ENCODE measurements at places on chromosomes 4 and X.

DNA sequence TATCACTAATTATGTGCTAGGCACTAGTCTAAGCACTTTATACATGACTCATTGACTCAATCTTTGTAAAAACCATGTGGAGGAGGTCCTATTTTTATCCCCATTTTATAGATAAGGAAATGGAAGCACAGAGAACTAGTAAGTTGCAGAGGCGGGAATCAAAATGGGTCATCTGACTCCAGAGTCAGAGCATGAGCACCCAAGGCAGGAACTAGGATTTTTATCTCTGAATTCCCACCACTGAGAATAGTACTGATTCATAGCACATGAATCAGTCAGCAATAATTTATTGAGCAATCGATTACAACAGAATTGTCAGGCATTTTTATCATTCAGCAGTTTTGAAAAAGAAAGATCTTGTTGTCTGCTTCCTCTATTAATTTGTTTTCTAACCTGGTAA lies 19.3 kb downstream of the SCARB2 start:
- no peak for DNase-seq

GRCh38 chr4:142614621-142615323 lies 231.3 kb downstream of the INPP4B start:
- no peak for DNase-seq

DNA sequence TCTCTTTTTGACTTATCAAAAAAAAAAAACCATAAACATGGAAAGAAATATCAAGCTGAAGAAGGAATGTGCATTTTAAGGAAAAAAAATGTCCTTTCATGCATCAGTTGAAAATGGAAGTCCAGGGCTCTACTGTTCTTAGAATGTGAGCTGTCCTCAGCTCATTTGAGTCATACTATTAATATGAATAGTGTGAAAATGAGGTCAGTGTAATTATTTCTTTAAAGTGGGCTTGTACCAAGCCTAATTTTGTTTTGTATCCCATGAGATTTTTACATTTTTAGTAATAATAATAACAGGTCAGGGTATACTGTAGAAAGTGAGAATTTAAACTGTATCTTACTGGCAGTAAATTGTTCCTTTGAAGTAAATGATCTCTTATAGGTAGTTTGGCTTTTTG lies 148.5 kb downstream of the NAA11 start:
- DNase-seq, result no peak

- DNase-seq, result no peak
Observed at GRCh38 chr4:121041307-121042090, 30.8 kb downstream of the NDNF start.

- no peak for DNase-seq
Observed at GRCh38 chrX:37651921-37652452, 33.6 kb upstream of the XK start.

GRCh38 chr4:89539374-89539773 lies 231.8 kb upstream of the GPRIN3 start:
- DNase-seq, result no peak

DNA sequence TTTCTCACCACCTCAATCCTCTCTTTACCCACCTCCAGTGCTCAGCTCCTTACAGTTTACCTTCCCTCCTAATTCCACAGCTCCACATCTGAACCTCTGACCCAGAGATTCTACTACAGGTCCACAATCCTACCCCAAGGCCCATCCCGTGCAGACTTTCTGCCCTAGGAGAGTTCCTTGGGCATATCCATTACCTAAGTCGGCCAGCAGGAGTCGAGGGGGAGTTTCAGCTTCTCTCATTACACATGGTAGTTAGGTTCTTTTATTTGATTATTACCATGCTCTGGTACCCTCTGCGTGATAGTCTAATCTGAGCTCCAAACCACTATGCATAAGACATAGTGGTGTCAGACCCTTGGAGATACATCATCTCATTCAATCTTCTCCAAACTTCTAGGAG lies 117.9 kb downstream of the SH3RF1 start:
- no peak for DNase-seq

- DNase-seq, result no peak
Observed at GRCh38 chr4:98822144-98822543, 106.8 kb downstream of the EIF4E start.

- no peak for DNase-seq
Observed at GRCh38 chrX:139194571-139195280, 335.8 kb upstream of the F9 start.

DNA sequence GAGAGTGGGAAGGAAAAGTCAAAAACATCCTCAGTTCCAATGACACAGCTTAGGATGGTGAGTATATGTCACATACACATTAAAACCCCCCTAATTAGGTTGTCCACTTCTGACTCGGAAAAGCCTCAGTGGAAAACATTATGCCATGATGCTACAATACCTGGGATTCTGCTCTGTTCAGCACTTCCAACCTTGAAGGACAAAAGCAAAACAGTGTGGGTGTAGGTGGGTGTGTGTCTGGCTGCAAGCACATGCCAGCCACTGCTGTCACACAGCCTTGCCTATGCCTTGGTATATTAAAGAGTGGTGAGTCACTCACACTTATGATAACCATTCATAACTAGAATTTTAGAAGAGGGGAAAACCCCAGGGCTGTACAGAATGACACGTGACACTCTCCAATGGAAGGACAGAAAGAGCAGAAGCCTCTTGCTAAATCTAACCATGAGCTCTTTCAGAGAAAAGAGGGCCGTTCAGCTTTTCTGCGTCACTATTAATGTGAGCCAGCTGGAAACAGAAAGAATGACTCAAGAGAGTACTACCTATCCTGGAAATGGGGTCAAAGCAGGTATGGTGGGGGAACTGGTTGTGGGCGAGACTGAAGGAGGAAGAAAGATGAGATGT lies 159.6 kb downstream of the TET2 start:
- no peak for DNase-seq

- no peak for DNase-seq
Observed at GRCh38 chr4:7472442-7473013, 37.8 kb upstream of the PSAPL1 start.

DNA sequence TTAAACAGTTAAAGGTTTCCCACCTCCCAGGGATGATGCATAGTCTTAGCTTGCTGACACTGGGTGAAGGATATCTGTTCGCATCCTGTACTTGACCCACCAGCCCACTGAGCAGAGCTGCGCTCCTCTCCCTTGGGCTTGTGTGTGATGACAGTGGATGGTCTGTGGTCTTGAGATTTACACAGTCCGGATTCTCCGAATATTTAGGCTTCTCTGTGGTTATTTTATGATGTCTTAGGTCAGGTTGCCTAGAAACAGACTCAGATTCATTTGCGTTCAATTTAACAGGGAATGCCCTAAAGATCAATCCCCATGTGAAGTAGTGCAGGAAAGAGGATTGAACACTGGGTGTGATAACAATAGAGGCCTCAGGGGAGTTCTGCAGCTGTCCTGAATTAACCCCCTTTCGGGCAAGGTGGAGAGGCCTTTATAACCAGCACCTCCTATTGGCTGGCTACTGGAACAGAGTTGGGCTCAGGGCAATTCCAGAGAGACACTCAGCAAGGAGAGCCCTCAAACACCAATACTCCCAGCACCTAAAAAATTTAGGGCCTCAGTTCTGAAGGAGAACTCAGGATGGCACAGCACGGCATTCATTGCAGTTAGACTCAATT lies 653.2 kb upstream of the GALNT7 start:
- DNase-seq, result no peak

GRCh38 chrX:147884958-147885357 lies 26.8 kb upstream of the FMR1 start:
- DNase-seq, result no peak

DNA sequence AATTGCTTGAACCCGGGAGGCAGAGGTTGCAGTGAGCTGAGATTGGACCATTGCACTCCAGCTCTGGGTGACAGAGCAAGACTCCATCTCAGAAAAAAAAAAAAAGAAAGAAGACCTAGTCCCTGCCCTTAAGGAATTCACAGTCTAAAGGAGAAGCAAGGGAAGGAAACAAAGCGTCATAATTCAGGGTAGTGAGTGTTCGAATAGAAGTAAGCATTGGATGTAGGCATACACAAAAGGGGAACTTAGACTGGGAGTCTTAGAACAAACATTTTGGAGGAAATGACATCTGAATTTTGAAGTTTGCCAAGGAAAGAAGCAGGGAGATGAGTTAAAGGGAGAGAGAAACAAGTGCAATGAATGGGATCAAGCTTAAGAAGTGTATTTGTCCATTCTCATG lies 32.4 kb downstream of the PPM1K start:
- DNase-seq, result no peak

DNA sequence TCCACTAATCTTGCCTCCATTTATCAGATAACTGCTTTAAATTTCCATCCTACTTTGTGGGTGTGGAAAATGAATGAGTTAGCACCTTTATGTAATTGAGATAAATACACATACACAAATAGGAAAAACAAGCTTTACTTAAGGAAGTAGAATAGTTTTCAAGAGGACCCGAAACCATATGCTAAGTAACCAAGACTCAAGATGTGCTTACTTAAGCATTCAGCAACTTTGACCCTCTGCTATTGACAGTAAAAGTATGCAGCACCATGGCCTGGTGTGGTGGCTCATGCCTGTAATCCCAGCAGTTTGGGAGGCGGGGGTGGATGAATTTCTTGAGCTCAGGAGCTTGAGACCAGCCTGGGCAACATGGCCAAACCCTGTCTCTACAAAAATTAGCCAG lies 29.9 kb downstream of the RNF175 start:
- no peak for DNase-seq

- no peak for DNase-seq
Observed at GRCh38 chrX:14590216-14590615, 60.9 kb downstream of the GLRA2 start.

GRCh38 chr4:64539234-64539849 lies 130.1 kb upstream of the TECRL start:
- peak; percentile 11 for DNase-seq

GRCh38 chrX:102491766-102492165 lies 20.2 kb upstream of the TCP11X2 start:
- no peak for DNase-seq

DNA sequence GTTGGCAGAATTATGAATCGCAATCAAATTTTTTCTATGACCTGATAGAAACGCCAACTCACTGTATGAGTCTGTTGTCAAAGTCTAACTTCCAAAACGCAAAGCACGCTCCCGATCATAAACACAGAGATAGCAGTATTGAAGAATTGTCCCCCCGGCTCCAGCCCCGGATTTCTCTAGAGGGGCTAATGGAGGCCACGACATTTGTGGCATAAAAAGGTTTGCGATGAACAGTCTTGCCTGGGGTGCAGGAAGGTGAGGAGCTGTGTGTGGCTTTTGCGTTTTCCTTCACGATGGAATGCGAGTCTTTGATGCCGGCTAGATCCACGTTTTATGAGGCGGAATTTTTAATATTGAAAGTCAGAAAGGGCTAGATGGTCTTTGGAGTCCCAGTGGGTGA lies 183.0 kb downstream of the CRLF2 start:
- no peak for DNase-seq

GRCh38 chr4:153521999-153522801 lies 56.0 kb downstream of the TMEM131L start:
- no peak for DNase-seq

DNA sequence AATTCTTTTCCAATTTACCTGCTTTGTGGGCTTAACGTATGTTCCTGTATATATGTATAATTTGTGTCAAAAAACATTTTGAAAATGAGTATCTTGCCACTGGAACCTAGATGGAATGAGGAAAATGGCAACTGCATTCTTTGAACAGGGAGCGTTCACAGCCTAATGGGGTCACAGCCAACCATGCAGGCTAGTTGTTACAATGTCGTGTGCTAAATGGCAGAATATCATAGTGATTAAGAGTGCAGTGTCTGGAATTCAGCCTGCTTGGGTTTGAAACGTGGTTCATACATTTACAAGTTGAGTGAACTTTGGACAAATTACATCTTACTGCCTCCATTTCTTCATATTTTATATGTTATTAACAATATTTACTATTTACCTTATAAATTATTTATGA lies 70.8 kb downstream of the PCDH7 start:
- no peak for DNase-seq

DNA sequence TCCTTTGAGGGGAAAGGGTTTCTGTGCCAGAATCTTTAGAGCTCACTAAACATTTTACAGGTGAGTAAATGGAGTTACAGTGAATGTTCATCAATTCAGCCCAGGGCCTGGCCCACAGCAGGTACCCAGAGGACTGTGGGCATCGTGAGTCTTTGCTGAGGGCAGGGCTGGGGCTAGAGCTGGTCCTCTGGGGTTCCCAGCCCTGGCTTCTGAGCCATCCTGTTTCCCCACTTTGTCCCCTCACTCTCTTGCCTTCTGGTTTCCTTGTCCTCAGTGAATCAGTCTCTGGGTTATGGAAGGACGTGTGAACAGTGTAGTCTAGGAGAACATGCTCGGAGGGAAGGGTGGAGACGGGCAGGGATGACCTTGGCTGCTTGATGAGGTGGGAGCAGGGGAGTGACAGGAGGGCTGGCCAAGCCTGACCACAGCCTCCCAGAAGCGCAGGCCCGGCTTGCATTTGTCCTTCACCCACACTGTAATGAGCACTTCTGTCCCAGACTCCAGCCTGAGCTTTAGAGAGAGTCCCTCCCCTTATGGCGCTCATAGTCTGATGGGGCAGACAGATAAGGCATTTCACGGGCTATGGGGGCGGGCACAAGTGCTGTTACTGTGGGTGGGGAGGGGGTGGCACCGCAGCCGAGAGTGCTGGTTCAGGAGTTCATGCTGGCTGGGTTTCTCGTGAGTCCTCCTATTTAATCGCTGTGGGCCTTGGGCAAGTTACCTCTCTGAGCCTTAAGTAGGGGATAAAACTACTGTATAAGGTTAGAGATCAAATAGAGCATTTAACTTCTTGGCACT lies 17.3 kb downstream of the TBC1D14 start:
- no peak for DNase-seq

DNA sequence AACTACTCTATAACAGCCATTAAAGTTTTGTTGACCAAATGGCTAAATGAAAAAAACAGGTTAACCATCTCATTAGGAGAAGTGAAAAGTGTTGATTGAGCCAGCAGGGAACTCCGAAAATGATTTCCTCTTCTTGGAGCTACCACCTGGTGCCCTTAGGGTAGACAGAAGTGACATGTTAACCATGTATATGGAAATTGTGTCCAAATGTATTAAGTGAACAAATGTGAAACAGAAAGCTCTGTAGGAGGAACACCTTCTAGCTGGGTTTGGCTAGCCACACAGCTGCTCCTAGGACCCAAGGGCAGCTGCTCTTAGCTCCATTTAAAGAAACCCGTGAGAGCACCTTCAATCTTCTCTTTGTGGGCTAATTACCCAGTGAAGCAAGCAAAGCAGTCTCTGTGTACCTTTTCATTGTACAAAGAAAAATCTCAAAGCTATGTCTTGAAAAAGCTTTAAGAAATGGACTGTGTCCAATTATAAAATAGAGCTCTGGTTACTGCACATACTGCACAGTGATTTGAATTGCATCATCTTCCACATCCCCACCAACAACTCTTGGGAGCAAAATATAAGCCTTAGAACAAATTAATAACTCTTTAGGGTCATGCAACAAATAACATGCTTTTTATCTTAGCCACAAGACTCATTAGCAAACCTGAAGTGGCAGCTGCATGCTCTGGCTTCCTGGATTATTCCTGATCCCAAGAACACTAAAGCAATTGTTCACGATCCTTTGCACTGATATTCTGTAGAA lies 59.2 kb upstream of the PARM1 start:
- peak; percentile 71 for DNase-seq

DNA sequence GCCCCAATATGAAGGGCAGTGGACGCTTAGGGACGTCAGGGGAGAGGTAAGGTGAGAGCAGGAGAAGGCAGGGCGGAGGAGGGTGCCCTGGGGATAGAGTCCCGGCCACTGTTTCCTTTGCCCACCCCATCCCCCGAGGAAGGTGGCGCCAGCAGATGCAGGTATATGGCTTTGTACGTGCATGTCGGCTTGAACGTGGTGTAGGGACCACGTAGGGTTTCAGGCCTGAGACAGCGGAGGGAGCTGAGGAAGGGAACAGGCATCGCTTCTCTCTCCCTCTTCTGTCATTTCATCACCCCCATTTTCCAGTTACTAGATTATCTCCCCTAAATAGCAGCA lies 97.9 kb downstream of the PHKA2 start:
- DNase-seq, result no peak

Data from NCI-H187 (cell line).